Hematopoietic multipotent progenitor cell treated with erythropoietin and hydrocortisone succinate and interleukin-3 and kit ligand, for 17 days (in vitro differentiated cells): ENCODE measurements at places on chromosomes 12 and 14.
A peak's percentile ranks its signal among the peaks of the same experiment; 100 is the strongest.

DNA sequence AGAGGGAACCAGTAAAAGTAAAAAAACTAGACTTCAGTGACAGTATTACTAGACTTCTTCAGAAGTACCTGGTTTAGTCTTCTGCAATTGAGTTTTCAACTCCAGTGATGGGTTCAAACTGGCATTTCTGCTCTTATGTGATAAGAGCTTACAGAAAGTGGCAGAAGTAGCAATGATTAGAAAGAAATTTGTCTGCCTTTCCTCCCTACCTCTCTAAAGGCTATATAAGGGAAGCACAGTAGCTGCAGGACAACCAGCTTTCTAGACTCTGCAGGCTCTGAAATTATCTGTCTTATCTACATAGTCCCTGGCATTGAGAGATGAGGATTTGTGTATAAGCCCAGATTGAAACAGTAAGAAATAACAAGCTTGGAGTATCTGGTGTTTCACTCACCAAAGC lies 107.5 kb downstream of the DAAM1 start:
- no peak for DNase-seq

DNA sequence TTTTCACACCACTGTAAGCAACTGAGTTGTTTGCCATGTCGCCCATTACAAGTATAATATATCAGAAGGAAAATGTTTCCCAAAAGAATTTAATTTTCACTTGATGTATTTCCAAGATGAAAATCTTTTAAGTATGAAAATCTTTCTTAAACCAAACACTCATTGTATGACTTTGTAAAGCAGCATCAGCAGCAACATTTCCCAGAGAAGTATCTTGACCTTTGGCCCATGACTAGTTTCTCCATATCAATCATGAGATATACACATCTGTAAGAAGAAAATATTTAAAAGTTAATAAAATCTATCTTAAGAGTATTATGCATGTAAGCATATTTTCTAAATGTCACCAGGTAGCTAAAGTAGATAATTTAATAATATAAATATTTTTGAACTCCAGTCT lies 52.8 kb downstream of the ATP2B1 start:
- DNase-seq, result no peak

- peak; percentile 13 for DNase-seq
These were observed 148.9 kb downstream of the CHST11 start for GRCh38 chr12:104605685-104606084.

- DNase-seq, result no peak
These were observed 71.1 kb upstream of the NUDT4 start for GRCh38 chr12:93306636-93307035.

DNA sequence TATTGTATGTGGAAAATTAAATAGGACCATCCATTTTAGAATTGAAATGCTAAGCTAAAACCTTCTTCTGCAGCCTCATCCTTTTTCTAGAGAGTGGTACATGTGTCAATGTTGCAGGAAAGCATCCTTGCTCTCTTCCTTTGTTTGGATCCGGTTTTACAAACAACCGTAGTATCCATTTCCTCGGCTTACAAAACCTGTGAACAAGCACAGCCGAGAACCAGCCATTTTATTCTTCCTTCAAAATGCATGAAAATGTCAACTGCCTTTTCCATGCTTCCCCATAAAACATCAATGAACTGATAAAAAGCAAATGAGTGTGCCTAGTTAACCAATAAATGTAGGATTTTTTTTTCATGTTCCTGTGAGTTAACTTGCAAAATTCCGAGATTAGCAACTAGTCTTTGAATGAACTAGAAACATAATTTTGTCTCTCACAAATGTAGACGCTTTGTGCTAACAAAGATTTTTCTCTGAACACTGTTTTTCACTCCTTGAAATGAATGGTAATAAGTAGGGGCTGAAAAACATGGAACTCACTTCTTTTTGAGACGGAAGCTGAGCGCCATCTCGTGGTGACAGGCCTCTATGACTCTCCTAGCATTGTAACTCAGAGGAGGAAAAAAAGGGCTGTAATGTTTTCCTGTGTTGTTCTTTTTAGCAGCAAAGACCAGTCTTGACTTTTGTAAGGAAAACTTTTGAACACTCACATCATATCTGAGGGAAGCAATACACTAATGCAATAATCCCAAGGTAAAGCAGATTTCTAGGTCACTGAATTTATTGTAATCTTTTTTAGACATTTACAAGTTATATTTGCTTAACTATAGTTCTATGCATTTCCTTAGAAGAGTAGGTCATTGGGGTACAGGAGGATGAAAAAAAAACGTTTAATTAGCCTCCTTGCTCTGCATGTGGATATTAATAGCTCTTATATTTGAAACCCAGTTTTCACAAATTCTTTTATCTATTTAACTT lies 157.4 kb upstream of the FOXG1 start:
- no peak for DNase-seq

- no peak for DNase-seq
These were observed 222.6 kb downstream of the NUAK1 start for GRCh38 chr12:105915997-105916759.

DNA sequence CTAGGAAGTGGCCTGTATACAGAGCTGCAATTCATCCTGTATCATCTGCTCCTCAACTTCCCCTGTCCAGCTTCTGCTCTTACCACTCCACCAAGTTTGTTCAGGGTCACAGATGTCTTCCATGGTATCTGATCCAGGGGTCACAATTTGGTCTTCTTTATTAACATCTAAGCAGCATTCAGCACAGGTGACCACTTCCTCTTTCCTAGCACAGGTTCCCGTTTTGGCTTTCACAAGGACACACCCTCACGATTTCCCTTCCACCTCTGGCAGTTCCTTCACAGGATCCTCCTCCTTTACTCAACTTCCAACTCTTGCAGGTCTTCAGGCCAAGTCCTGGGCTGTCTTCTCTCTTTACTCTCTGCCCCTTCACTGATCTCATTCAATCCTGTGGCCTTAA lies 93.6 kb downstream of the TTC7B start:
- no peak for DNase-seq

DNA sequence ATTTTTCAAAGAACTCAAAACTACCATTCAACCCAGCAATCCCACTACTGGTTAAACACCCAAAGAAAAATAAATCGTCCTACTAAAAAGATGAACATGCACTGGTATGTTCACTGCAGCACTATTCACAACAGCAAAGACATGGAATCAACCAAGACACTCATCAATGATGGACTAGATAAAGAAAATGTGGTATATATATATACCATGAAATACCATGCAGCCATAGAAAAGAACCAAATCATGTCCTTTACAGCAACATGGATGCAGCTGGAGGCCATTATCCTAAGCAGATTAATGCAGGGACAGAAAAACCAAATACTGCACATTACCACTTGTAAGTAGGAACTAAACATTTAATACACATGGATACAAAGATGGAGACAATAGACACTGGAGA lies 3.8 kb upstream of the ANO6 start:
- no peak for DNase-seq
